ENCODE measurements at places on chromosomes 6 and 20.

GRCh38 chr6:51265426-51265825 is 446.8 kb downstream of the TFAP2B start:
- DNase-seq = no peak

DNA sequence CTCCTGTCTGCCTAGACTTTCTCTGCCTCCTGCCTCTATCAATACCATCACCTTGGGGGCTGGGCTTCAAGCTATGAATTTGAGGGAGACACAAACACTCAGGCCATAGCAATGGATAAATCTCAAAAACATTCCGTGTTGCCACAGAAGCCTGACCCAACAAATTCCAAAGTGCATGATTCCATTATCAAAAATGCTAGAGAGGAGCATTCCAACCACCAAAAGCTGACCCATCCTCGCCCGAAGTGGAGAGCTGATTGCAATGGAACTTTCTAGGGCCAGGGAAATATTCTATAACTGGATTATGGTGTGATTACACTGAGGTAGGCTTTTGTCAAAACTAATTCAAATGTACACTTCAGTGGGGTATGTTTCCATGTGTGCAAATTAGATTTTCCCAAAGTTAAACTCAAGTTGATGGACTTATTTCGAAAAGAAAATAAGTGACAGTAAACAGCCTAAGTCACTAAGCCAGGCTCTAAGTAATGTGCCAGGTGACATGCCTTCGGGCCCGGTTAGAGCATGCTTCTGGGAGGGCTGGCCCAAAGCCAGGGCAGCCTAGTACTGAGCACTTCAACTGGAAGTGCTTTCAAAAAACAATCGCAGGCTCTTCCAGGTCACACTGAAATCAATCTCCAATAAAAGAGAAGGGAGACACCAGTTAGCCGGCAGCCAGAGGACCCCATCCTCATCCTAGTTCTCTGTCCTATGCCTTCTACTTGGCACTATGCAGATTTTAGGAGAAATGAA is 142.3 kb downstream of the TBXT start:
- DNase-seq = no peak

- no peak for DNase-seq
These were observed 63.6 kb upstream of the ZNF217 start for GRCh38 chr20:53657279-53657678.

DNA sequence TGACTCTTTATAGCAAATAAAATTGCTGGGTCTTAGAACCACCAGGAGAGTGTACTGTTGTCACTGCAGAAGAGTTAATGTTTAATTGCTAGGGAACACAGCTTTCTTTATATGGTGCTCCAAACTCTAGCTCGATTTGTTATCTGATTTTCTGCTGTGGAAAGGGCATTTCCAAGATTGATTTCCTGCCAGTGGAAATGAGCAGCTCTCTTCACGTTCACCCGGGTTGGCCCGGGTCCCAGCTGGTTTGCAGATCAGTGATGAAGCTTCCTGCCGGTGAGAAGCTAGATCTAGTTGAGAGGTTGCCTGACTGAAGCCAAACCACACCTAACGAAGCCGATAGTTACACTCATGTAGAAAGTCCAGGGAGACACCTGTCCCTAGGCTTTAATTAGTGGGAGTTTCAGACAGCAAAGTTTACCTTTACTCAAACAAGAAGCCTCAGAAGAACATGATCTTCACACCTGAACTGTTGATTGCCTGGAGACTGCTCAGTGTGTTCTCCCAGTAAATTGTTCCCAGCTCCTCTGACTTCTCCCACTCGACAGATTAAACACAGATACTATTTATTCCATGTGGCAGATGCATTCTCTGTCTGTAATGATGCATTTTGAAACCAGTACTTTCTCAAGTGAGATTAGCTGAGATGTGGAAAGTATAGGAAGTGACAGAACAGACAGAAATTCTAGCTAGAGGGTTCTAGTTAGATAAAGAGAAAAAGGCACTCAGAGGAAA is 27.8 kb downstream of the PAQR8 start:
- peak; percentile 22 for DNase-seq

- no peak for DNase-seq
These were observed 3.5 kb downstream of the ZFAND3 start for GRCh38 chr6:37822851-37823682.

- DNase-seq = no peak
These were observed 52.1 kb downstream of the RIPOR2 start for GRCh38 chr6:24883618-24884017.

DNA sequence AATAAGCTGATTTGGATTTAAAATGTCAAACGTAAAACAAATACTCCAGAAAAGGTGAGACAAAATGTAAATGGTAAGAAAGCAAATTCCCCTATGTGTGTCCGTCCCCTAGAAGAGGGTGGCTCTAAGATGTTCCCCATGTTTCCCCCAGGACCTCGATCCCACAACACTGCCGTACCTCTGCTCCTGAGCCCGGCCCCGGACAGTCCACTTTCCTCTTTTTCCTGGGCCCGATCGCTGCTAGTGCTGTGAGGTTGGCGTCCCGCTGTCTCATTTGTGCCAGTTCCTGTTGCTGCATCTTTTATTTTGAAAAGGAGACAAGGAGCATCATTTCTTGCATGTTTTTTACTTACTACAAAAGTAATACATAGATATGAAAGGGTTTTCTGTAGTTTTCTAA is 68.3 kb downstream of the TAF4 start:
- DNase-seq = no peak

- no peak for DNase-seq
These were observed 32.4 kb upstream of the ENPP4 start for GRCh38 chr6:46097366-46097765.

GRCh38 chr20:63652192-63652980 is 838 bp downstream of the STMN3 start:
- no peak for DNase-seq

- DNase-seq = no peak
These were observed 41.8 kb downstream of the GPR63 start for GRCh38 chr6:96795481-96795880.

GRCh38 chr20:48283470-48284110 is 498.3 kb upstream of the SULF2 start:
- DNase-seq = no peak

DNA sequence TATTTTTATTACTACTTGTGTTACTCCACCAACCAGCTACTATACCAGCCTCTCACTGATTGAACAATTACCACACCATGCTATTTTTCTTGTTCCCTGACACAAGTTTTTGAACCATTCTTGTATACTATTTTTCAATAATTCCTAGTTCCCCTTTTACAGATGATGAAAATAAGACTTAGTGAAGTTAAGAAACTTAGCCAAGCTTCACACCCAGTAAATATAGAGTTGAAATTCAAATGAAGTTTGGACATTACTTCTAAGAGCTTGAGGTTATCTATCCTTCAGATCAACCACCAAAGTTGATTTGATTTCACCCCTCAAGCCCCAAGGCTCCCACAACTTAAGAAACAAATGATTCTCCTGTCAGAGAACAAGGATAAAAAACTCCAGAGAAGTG is 13.1 kb upstream of the BCAS1 start:
- DNase-seq = no peak

GRCh38 chr6:19734519-19734918 is 102.7 kb upstream of the ID4 start:
- DNase-seq = no peak
